HepG2 (cell line): ENCODE measurements at places on chromosomes 4 and X.
A peak's percentile ranks its signal among the peaks of the same experiment; 100 is the strongest.

- peak; percentile 46 for DNase-seq
Observed at GRCh38 chr4:5054532-5054931, 3.3 kb downstream of the STK32B start.

DNA sequence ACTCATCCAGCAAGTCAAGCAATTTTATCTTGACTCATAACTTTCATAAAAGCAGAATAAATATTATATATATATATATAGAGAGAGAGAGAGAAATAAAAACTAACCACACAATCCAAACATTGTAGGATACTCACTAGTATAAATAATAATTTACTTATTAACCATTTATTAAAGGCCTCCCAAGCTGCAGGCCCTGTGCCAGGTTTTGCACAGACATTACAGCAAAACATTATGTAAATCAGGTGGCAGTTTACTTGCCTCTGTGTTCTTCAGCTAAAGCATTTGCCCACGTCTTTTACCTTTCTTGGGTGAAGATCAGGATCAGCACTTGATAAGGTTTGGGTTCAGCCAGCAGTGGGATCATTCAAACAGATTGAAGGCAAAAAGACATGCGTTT is 75.6 kb downstream of the CLDN22 start:
- DNase-seq: no peak

DNA sequence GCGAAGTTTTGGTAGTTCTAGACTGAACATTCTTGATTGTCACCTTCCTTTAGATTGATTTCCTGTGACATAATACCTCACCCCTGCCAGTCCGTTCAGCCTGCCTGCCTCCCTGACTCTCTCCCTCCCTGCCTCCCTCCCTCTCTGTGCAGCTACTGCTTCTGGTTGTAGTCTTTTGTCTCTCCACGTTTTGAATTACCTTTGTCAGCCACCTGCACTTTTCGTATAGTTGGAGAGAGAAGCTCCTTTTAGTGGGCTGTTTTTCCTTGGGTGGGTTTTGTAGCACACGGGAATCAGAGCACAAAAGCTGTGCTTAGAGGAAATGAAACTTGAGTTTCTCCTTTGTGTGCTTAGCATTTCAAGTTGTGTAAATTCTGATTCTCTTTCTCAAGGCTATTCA is 32.6 kb upstream of the MSMO1 start:
- DNase-seq: no peak

DNA sequence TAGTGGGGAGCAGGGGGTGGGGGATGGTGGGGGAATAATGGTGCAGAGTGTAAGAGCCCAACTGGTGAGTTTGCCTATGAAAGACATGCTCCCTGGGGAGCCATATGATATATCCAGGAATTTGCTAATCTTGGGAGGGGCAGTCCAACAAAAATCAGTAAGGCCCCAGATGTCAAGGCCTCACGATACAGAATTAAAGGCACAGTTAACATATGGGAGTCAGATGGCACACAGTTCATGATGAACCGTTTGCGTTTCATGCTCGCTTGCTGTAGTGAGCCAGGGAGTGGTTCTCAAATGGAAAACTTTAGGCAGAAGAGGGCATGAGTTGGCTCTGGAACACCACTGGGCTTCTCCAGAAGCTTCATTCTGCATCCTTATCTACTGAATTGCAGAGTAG is 33.9 kb upstream of the VCX2 start:
- DNase-seq: no peak

DNA sequence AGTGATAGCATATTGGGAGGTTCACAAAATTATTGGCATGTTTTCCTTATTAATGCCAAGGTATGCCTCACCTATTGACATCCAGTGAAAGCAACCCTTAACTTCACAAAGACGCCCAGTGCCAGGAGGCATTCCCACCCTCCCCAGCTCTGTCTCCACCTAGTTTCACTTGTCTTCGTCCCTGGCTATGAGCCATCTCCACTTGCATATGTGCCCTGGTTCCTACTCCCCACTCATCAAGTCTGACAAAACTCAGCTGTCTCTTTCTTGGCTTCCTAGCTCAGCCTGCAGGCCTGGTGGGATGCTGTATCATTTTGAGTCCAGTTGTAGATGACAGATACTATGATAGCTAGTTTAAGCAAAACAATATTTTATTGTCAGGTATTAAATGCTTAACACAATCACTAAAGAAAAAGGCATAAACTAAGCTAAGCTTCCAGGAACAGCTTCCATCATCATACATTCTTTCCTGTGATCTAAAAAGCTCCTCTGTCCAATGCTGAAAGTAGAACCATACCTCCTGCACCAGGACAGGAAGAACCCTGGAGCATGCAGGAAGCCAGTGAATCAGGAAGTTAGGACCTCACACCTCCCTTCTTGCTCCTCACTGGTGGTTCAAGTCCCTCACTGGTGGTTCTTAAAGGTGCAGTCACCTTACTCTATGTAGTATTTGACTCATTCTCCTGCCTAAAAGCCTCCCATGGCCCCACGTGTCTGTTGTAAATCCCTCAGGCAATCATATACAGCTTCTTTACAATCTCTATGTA is 410.3 kb upstream of the RASGEF1B start:
- DNase-seq: no peak

DNA sequence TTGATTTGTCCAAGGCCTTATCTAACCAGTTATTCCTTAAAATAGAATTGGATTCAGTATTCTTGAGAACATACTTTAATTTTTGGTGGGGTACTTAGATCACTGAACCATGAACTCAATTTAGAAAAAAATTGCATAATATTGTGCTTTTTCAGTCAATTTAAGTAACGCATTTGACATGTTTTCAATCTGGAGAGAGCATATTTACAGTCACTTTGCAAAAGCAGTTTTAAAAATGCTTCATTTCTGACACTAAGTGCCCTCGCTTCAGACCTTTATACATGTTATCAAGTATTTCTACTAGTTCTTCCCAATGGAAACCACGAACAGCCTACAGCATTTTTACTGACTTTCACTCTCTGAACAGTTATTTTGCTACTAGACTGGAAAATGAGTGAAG is 257.1 kb upstream of the NDST4 start:
- DNase-seq: no peak

DNA sequence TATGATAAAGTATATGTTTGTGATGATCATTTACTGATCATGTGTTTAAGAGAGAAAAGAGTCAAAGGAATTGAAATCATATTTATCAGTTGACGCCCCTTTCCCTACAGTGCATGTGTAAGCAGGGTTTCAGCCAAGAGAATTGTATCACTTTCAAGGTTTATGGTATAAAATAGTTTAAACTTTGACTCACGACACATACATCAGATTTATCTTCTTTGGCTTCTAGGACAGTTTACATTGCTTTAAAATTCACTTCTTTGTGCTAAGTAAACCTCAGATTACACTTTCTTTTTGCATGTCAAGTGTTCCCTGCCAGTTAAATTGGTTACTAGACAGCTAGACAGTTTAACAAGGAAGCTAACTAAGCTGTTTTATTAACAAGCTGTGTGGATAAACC is 86.3 kb upstream of the MYOZ2 start:
- DNase-seq: no peak

DNA sequence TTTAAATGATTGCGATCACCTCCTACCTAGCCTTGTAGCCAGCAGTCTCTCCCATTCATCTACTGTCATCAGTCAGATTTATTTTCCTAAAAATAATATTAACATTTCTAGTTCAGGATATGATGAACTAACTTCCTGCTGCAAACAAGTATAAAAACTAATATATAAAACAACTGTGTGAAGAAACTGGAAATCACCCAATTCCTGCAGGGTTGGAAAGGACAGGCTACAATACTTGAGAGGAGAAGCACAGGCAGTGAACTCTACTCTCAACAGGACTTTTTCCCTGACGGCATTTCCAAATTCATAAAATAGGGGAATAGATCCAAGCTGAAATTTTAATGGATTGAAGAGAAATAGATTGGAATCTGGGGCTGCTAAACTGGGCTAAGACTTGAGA is 14.2 kb upstream of the BBS12 start:
- DNase-seq: no peak

GRCh38 chr4:117495802-117496201 is 410.4 kb upstream of the TRAM1L1 start:
- no peak for DNase-seq
